CD4-positive, CD25-positive, alpha-beta regulatory T cell (primary cell): ENCODE measurements at places on chromosomes 12 and 14. TPM values are rescaled to one million over a fixed set of nuclear protein-coding genes. Genes with fewer than 3 reads are reported as not detected.

Gene SCNN1A
- polyA plus RNA-seq, result 0.60 TPM

Gene DIO2
- not detected for polyA plus RNA-seq

Gene C12orf50
- not detected for polyA plus RNA-seq

Gene TESPA1
- polyA plus RNA-seq, result 82.9 TPM

Gene PIANP
- polyA plus RNA-seq, result not detected

Gene KRT79
- polyA plus RNA-seq, result not detected

Gene LRP6
- polyA plus RNA-seq, result not detected

Gene GLT8D2
- polyA plus RNA-seq, result not detected

Gene TSPAN11
- not detected for polyA plus RNA-seq

Gene COPS7A
- 37.8 TPM for polyA plus RNA-seq
